A673 (cell line): ENCODE measurements at places on chromosomes 4 and X. TPM values are rescaled to one million over a fixed set of nuclear protein-coding genes. Genes with fewer than 3 reads are reported as not detected.

- no peaks in the 10 kb centered on the region for H3K4me1 ChIP-seq
- no peak overlapping the region for H3K27ac ChIP-seq
- no peak overlapping the region for H3K4me3 ChIP-seq
- H3K27me3 ChIP-seq: no peaks in the 10 kb centered on the region
These were observed 33.5 kb upstream of the USP53 start for GRCh38 chr4:119179011-119179410.

DNA sequence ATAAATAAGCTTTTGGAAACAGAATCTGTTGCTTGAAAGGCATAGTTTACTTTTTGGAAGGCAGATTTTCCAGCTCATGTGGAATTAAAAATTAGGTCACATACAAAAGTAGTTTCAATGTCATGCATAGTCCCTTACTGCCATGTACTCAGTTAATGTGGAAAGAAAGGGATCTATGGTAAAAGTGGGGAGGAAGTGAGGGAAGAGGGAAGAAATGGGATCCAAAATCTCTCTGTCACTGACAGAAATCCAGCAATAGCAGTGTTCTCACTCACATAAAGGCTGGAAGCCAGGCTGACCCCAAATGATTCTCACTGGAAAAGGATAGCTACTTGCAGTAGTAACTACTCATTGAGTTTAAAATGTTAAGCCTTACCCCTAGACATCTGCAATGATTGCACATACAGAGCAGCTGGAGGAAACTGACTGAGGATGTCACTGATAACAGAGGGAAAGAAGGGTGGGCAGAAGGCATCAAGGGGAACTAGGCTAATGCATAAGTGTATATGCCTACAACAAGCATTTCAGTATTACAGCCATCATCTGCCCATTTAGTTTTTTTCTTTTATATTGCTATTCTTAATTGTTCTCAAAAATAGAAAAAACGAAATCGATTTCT is 445.6 kb downstream of the FAT4 start:
- no peaks in the 10 kb centered on the region for H3K27me3 ChIP-seq
- peaks cover 3% of the 10 kb centered on the region for H3K4me1 ChIP-seq
- no peak overlapping the region for H3K4me3 ChIP-seq
- no peak overlapping the region for H3K27ac ChIP-seq
- no peak for DNase-seq
- H3K36me3 ChIP-seq: no peaks in the 10 kb centered on the region

DNA sequence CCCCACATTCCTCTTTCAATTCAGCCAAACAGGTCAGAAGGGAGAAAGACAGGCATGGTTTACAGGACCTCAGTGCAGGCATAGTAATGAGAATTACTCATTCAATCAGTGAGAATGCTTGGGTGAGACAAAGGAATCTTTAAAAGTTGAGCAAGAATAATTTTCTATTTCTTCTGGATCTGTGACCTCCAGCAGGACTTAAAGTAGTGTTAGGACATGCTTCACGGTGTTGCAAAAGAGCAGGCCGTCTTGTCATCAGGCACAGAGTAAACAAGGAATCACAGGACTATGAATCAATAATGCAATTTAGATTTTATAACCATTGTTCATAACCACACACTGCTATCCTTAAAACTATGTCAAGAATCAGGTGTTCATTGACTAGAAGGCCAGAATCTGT is 130.6 kb upstream of the GLRA2 start:
- no peak for DNase-seq
- H3K4me1 ChIP-seq: no peaks in the 10 kb centered on the region
- no peaks in the 10 kb centered on the region for H3K36me3 ChIP-seq
- H3K4me3 ChIP-seq: no peak overlapping the region

- no peaks in the 10 kb centered on the region for H3K27me3 ChIP-seq
- peaks cover 62% of the 10 kb centered on the region for H3K36me3 ChIP-seq
- H3K4me1 ChIP-seq: no peaks in the 10 kb centered on the region
- peak; percentile 57 for DNase-seq
- no peak overlapping the region for H3K27ac ChIP-seq
- no peak overlapping the region for H3K4me3 ChIP-seq
These were observed 6.5 kb downstream of the RPL39 start for GRCh38 chrX:119784747-119785446.

DNA sequence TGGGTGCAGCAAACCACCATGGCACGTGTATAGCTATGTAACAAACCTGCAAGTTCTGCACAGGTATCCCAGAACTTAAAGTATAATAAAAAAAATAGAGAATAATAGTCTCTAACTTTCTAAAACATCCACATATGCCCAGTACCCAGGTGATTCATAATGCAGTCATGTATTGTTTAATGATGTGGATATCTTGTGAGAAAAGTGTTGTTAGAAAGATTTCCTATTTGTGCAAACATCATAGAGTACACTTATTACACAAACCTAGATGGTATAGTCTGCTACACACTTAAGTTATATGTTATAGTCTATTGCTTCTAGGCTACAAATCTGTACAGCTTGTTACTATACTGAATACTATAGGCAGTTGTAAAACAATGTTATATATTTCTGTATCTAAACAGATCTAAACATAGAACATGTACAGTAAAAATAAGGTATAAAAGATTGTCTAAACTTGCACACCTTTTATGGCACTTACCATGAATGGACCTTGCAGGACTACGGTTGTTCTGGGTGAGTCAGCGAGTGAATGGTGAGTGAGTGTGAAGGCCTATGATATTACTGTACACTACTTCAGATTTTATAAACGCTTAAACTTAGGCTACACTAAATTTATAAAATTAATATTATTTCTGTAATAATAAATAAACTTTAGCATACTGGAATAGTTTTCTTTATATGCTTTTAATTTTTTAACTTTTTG is 232.2 kb upstream of the SLIT2 start:
- H3K4me1 ChIP-seq: no peaks in the 10 kb centered on the region
- H3K27ac ChIP-seq: no peak overlapping the region
- no peaks in the 10 kb centered on the region for H3K36me3 ChIP-seq
- DNase-seq: no peak

- no peak for DNase-seq
- no peaks in the 10 kb centered on the region for H3K4me1 ChIP-seq
- H3K27me3 ChIP-seq: no peaks in the 10 kb centered on the region
- H3K36me3 ChIP-seq: no peaks in the 10 kb centered on the region
These were observed 48.9 kb downstream of the C4orf50 start for GRCh38 chr4:5969336-5969735.

DNA sequence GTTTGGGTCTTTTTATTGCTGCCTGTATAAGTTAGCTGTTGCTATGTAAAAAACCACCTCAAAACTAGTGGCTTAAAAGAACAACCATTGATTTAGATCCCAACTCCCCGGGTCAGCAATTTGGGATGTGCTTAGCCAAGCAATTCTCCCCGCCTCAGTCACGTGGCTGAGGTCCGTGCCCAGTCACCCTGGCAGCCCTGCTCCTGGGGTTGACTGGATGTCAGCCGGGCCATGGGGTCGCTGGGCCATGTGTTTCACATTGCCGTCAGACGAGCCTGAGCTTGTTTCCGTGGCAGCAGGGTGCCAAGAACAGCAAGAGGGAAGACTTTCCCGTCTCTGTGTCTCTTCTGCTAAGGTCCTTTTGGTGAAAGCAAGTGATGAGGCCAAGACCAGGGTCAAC is 345.7 kb upstream of the FAT1 start:
- H3K27me3 ChIP-seq: peaks cover 83% of the 10 kb centered on the region
- H3K4me3 ChIP-seq: no peak overlapping the region
- H3K4me1 ChIP-seq: no peaks in the 10 kb centered on the region
- H3K27ac ChIP-seq: no peak overlapping the region
- DNase-seq: no peak

FAM241A gene
- 1.4 and 1.5 TPM in 2 replicates for total RNA-seq

- no peaks in the 10 kb centered on the region for H3K36me3 ChIP-seq
- no peak for DNase-seq
- no peaks in the 10 kb centered on the region for H3K27me3 ChIP-seq
These were observed 51.5 kb downstream of the NPNT start for GRCh38 chr4:105946771-105947170.

- H3K36me3 ChIP-seq: no peaks in the 10 kb centered on the region
- no peaks in the 10 kb centered on the region for H3K27me3 ChIP-seq
- peak within 1 kb of the TSS; percentile 71 for H3K4me3 ChIP-seq
- H3K27ac ChIP-seq: peak within 1 kb of the TSS; percentile 30
- peak; percentile 39 for DNase-seq
These were observed at the start of gene TRO for GRCh38 chrX:54920610-54921426. Gene TRO, plus strand, starts transcription at chrX:54920824. Its CDS starts 1,423 bp downstream, at chrX:54922247.

GRCh38 chr4:53015681-53016080 is 153.6 kb downstream of the RASL11B start:
- H3K27ac ChIP-seq: no peak overlapping the region
- H3K27me3 ChIP-seq: no peaks in the 10 kb centered on the region
- peak; percentile 32 for DNase-seq

- no peak for DNase-seq
- no peaks in the 10 kb centered on the region for H3K4me1 ChIP-seq
- no peaks in the 10 kb centered on the region for H3K36me3 ChIP-seq
- no peaks in the 10 kb centered on the region for H3K27me3 ChIP-seq
- no peak overlapping the region for H3K4me3 ChIP-seq
- no peak overlapping the region for H3K27ac ChIP-seq
These were observed 57.1 kb upstream of the NPFFR2 start for GRCh38 chr4:71974681-71975080.

DNA sequence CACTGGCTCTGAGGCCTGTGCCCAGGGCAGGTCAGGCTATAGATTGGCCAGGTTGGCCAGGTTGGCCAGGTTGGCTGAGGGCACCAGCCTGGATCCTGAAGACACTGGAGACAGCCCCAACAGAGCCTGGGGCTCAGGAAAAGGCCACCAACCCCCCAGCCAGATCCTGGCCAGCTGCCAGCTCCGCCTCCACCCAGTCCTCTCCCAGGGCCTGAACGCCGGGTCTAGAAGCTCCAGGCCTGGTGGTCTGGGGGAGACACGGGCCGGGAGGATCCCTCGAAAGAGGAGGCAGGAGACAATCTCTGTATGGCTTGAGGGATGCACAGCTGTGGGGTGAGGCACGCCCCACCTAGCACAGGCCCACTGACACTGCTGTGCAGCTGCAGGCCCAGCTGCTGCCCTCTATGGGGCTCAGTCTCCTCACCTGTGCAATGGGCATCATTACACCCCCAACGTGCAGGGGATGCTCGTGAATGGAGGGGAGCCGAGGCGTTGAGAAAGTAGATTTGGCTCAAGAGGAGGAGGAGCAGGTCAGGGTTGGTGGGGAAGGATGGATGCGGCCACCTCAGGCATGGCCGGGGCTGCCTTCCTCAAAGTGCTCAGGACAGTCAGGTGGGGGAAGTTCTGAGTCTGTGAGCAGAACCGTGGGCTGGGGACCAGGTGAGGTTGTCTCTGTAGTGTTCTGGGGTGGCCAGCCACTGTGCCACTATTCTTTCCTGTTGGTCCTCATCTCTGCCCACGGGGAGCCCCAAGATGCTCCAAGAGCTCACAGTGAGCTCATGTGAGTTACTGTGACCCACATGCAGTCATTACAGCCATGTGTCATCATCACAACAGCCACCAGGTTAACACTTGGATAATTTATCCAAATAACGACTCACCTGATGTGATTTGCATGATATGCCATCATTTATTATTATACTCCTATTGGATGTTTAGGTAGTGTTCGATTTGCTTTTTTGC is 10.8 kb upstream of the GAGE10 start:
- no peak overlapping the region for H3K27ac ChIP-seq
- no peak for DNase-seq
- no peaks in the 10 kb centered on the region for H3K4me1 ChIP-seq
- no peak overlapping the region for H3K4me3 ChIP-seq
- H3K36me3 ChIP-seq: no peaks in the 10 kb centered on the region

DNA sequence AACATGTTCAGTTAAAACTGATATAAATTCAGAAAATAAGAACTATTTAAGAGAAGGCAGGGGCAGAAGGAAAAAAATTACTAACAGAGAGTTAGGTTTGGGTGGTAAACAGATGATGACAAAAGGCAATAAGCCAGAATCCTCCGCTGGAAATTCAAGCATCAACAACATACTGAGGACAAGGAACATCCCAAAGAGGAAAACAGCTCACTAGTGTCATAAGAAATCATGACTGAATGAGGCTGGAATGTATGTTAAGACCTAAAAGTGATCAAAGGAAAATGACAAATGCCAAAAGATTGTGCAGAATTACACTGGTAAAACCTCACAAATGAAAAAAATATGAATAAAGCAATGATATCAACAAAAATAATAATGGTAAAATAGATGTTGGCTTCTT is 88.4 kb downstream of the WDFY3 start:
- no peaks in the 10 kb centered on the region for H3K36me3 ChIP-seq
- no peak overlapping the region for H3K4me3 ChIP-seq
- no peak overlapping the region for H3K27ac ChIP-seq
- no peaks in the 10 kb centered on the region for H3K27me3 ChIP-seq
- H3K4me1 ChIP-seq: no peaks in the 10 kb centered on the region

GRCh38 chr4:102778720-102779119 is 18.0 kb upstream of the MANBA start:
- H3K4me1 ChIP-seq: no peaks in the 10 kb centered on the region
- H3K4me3 ChIP-seq: no peak overlapping the region
- H3K36me3 ChIP-seq: no peaks in the 10 kb centered on the region
- H3K27me3 ChIP-seq: no peaks in the 10 kb centered on the region
- no peak overlapping the region for H3K27ac ChIP-seq
- DNase-seq: no peak

TGIF2LX gene
- not detected in 2 replicates for total RNA-seq

DNA sequence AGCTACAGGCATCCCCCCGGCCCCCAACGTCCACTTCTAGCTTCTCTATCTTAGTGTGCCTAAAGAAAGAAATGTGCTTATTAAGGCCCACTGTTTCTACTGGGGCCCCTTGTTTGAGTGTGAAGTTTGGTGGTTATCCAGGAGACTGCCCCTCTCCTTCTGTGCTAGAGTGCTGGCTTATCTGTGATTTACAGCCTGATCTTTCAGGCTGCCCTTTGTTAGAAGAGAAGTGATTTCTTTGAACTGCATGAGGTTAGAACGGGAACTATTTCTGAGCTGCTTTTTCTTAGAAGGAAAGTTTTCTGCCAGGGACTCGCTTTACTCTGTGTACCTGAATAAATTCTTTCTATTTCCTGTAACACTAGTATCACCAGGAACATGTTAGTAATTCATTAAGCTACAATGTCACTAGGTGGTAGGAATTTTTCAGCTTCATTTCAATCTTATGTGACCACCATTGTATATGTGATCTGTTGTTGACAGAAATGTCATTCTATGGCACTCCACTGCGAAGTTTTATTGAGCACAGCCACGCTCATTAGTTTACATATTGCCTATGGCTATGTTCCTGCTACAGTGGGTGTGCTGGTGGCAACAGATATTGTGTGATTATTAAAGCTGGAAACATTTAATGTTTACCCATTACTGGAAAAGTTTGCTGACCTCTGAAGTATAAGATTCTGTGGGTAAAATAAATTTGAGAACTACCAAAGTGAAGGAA is 193.8 kb upstream of the CXorf51B start:
- no peak overlapping the region for H3K27ac ChIP-seq
- no peak for DNase-seq
- H3K27me3 ChIP-seq: no peaks in the 10 kb centered on the region
- no peaks in the 10 kb centered on the region for H3K4me1 ChIP-seq
- H3K4me3 ChIP-seq: no peak overlapping the region
